ENCODE measurements at places on chromosomes 11 and 22.

DNA sequence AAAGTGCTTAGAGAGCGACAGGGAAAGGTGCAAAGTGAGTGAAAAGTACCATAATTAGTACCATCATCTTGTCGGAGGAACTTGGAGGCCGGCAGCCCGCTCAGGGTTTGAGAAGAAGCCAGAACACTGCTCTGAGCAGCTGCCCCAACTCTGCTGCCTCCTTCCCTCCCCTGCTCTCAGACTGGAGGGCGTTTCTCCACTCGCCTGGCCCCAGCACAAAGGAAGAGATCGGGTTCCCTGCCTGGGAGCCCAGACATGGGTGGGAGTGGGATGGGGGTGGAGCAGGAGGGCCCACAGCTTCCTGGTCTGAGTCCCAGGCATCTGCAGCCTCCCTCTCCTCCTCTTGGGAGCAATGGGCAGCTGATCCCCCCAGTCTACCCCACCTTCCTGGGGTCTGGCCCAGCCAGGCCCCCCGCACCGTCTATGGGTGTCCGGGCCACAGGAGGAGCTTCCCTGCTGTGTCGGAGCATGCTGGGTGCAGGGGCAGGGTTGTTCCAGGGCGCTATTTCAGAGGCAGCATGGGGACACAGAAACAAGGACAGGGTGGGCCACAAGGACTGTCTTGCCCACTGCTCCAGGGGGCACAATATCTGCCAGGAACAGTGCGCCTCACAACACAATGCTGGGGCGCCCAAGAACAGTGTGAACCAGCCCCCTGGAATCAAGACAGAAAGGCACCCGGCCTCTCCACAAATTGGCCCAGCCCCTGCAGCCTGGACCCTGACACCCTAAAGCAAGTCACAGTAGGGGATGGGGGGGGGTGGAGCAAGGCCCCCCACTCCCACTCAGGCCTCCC lies 4.8 kb downstream of the LIF start:
- DNase-seq, result no peak

DNA sequence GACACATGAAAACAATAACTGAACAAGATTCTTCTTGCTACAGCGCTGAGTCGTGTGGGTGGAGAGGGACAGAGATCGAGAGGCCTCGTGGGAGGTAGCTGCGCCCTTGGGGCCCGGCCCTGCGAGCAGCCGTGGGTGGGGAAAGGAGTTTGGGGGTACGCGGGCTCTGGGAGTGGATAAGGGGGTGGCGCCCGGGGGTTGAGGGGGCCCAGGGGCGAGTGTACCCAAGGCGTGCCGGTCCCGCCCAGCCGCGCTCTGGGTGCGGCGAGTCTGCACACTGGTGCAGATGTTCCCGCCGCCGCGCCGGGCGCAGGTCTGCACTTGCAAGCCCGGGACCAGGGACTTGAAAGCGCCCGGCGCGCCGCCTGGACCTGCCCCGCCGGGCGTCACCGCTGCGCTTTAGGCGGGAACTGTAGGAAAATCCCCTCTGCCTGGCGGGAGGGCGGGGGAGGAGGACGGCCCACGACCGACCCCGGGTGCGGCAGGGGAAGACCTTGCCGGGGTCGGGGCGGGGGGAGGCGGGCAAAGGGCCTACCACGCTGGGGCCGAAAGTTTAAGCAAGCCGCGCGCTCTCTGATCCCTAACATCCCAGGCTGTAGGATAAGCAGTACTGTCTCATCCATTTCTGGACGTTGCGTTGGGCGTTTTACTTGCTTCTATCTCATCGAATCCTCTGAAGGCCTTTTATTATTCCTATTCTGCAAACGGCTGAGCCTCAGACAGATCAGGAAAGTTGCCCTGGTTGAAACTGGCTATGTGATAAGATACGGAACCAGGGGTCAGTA lies 1.4 kb upstream of the KREMEN1 start:
- no peak for DNase-seq

GRCh38 chr11:64845129-64845775 lies 799 bp upstream of the CDC42BPG start:
- DNase-seq, result no peak

GRCh38 chr11:133058501-133058900 lies 473.8 kb downstream of the OPCML start:
- DNase-seq, result no peak

GRCh38 chr22:38107692-38108515 lies 2.6 kb downstream of the BAIAP2L2 start:
- no peak for DNase-seq

DNA sequence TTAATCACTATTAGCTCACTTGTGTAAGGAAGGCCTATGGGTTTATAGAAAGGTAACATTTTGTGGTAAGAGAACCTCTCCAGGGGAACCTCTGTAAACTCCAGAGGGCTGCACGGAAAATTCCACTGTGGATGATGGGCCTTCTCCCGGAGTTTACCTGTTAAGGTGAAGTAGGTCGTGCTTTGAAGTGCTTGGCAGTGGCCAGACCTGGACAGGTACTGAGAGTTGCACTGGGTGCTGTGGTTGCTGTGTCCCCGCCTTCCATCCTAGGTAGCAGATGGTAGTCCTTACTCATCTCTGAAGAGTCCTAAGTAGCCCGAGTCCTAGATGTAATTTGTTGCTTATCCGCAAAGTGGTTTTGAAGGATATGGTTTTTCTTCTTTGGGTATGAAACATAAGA lies 133.4 kb downstream of the TEAD1 start:
- DNase-seq, result no peak

GRCh38 chr22:32839831-32840584 lies 38.5 kb downstream of the TIMP3 start:
- no peak for DNase-seq

GRCh38 chr11:69463181-69463994 lies 18.1 kb upstream of the LINC01488 start:
- DNase-seq, result no peak

DNA sequence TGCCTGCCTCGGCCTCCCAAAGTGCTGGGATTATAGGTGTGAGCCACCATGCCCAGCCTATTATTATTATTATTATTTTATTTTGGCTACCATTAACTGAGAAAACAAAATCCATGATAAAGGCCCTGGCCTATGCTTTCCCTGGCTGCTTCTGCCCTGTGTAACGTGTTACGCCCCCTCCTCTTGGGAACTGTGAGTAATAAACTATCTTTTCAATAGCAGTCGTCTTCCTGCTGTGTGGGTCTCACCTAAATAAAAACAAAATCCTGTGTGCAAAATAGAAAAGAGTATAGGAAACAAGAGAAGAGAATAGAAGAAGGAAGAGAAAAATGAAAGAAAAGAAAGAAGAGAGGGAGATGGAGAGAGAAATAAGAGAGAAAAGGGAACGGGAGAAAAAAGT lies 237.0 kb downstream of the MIAT start:
- no peak for DNase-seq

DNA sequence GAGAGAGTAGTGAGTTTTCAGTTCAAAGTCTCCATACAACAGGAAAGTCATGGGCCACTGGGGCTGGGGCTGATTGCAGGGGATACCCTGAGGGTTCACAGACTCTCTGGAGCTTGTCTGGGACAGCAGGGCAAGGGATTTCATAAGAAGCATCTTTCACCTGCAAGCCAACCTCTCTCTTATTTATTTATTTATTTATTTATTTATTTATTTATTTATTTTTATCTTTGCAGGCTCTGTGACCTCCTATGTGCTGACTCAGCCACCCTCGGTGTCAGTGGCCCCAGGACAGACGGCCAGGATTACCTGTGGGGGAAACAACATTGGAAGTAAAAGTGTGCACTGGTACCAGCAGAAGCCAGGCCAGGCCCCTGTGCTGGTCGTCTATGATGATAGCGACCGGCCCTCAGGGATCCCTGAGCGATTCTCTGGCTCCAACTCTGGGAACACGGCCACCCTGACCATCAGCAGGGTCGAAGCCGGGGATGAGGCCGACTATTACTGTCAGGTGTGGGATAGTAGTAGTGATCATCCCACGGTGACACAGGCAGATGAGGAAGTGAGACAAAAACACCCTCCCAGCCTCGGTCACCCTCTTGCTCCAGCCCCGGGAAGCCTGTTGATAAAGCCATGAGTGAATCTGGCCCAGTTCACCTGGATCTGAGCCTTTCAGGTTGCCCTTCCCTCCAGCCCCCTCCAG lies 68.4 kb downstream of the GGTLC2 start:
- no peak for DNase-seq

All from stimulated activated CD4-positive, alpha-beta T cell treated with anti-CD3 and anti-CD28 coated beads, TNF-alpha, amount 100 ng/mL, for 1 hour (primary cell).